ENCODE measurements at places on chromosomes 11 and 22.
A peak's percentile ranks its signal among the peaks of the same experiment; 100 is the strongest.

DNA sequence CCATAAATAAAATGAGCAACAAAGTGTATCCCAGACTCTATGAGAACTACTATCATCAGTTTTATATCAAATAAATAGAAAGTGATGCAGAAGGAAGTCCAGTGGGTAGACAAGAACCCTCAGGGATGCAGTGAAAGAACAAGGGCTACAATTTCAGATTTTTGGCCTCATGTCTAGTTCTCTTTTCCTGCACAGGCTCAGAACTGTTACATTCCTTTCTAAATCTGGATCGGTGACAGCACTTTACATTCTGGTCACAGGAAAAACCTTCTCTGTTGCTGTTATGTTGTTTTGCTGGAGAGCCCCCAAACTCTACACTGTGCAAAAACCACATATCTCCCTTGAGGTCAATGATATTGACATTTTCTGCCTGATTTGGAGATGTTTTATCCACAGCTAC lies 108.8 kb upstream of the ANO5 start:
- no peak for DNase-seq

DNA sequence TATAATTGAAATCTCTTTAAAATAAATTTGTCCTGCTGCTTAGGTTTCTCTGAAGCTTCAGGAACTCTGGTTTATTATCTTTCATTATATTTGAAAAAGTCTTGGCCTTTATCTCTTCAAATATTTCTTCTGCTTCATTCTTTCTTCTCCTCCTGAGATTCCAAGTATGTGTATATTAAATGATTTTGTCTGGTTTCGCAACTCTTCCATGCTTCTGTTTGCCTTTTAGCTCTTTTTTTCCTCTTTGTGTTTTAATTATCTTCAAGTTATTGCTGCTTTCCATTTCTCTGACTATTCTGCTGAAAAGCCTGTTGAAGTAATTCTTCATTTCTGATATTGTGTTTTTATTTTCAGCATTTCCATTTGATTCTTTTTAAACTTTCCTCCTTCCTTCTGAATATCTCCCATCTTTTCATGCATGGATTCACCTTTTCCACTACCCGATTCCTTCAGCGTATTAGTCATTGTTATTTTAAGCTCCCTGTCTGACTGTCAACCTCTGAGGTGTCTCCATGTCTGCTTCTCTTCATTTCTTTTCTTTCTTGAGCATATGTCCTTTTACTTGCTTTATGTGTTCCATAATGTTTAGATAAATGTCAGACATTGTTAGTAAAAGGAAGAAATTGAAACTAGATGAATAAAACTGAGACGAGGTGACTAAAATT lies 46.6 kb upstream of the CTSC start:
- peak; percentile 51 for DNase-seq

DNA sequence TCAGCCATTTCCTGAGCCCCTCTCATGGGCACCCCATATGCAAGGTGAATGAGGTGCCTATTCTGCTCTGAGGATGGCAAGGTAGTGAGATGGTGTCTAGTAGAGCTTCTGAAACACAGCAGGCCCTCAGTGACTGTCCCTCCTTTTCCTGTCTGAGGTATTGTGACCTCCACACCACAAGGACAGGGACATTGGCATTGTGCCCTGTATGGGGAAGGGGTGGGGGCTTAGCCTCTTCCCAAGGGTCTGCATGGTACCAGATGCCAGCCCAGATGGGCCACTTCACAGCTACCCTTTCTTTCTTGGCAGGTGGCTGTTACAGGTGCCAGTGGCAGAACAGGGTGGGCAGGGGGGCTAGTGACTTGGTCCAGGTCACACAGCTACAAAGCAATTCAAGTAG lies 78.8 kb downstream of the CABIN1 start:
- DNase-seq, result no peak

GRCh38 chr11:6757373-6757967 lies 14.3 kb downstream of the OR2AG2 start:
- DNase-seq, result peak; percentile 80

DNA sequence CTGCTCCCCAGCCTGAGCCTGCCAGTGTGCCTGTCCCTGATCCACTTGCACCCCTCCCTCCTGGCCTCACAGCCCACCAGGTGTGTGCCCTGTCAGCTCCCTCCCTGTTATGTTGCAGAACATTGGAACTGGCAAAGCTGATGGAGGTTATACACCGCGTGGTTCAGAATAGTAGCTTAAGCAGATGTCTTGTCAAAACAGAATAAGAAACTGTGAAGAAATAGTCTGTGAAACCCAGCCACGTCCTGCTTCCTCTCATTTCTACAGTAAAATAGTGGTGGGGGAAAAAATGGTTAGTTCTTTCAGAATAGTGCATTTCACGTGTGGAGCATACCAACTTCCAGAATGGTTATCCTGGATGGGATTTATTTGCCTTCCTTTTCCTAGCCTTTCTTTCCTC lies 161.2 kb upstream of the NAV2 start:
- DNase-seq, result no peak

GRCh38 chr11:429391-429790 lies 12.4 kb downstream of the ANO9 start:
- no peak for DNase-seq

GRCh38 chr11:64096835-64097234 lies 61.1 kb downstream of the FLRT1 start:
- DNase-seq, result no peak

All from fibroblast of pulmonary artery (primary cell).